Fibroblast of lung (primary cell): ENCODE measurements at places on chromosomes 12 and 14. TPM values are rescaled to one million over a fixed set of nuclear protein-coding genes. Genes with fewer than 3 reads are reported as not detected.

The HOXC5 gene
- total RNA-seq = under 0.01 TPM in 1 of 2 replicates, not detected in the other

The MAPK1IP1L gene
- total RNA-seq = 14.1 and 16.5 TPM in 2 replicates

The TMEM63C gene
- total RNA-seq = 0.66 TPM in 1 of 2 replicates, not detected in the other

The RNASE3 gene
- total RNA-seq = not detected in 2 replicates

The CCDC197 gene
- total RNA-seq = not detected in 2 replicates

The ACRBP gene
- under 0.01 and 0.33 TPM in 2 replicates for total RNA-seq
